NCI-H2081 treated with DMSO at 0.1 percent for 48 hours (cell line): ENCODE measurements at places on chromosomes 13 and 19.

DNA sequence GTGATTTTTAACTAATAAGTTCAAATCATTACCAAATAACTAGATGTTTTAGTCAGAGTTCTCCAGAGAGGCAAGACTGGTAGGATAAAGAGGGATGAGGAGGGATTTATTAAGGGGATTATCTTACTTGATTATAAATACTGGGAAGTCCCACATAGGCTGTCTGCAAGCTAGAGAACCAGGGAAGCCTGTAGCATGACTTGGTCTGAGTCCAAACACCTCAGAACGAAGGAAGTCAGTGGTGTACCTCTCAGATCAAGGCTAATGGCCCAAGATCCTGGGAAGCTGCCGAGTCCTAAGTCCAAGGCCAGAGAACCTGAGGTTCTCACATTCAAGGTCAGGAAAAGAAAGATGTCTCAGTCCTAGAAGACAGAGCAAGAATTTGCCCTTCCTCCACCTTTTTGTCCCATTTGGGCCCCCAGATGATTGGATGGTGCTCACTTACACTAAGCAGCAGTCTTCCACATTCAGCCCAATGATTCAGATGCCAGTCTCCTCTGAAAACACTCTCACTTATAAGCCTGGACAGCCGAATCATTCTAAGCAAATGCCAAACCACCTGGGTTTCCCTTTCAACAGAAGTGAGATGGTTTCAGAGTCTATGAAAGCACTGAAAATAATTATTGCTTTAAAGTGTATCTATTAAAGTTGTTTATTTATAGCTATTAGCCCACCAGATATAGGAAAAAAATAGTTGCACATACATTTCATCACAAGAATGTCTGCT lies 1599.2 kb downstream of the OLFM4 start:
- no peak for DNase-seq

- DNase-seq = no peak
Measured at GRCh38 chr13:54592201-54592600, 1563.6 kb downstream of the OLFM4 start.

GRCh38 chr13:23850134-23850533 lies 39.1 kb downstream of the MIPEP start:
- DNase-seq = no peak

GRCh38 chr19:50897191-50897607 lies 14.0 kb downstream of the KLK4 start:
- DNase-seq = no peak

- no peak for DNase-seq
Measured at GRCh38 chr19:41529484-41530183, 46.3 kb upstream of the CEACAM21 start.

- DNase-seq = no peak
Measured at GRCh38 chr19:51372021-51372648, 319 bp downstream of the NKG7 start.

GRCh38 chr19:36258028-36258875 lies 43.3 kb downstream of the ZNF146 start:
- no peak for DNase-seq

GRCh38 chr19:14978161-14978776 lies 1.4 kb downstream of the SLC1A6 start:
- DNase-seq = no peak

GRCh38 chr13:39786091-39786490 lies 130.6 kb downstream of the COG6 start:
- DNase-seq = no peak

GRCh38 chr13:49368688-49369087 lies 75.2 kb downstream of the CAB39L start:
- no peak for DNase-seq

- no peak for DNase-seq
Measured at GRCh38 chr13:110644892-110645521, 29.7 kb downstream of the NAXD start.

GRCh38 chr13:28136916-28137315 lies 1.4 kb upstream of the PAN3 start:
- DNase-seq = no peak

DNA sequence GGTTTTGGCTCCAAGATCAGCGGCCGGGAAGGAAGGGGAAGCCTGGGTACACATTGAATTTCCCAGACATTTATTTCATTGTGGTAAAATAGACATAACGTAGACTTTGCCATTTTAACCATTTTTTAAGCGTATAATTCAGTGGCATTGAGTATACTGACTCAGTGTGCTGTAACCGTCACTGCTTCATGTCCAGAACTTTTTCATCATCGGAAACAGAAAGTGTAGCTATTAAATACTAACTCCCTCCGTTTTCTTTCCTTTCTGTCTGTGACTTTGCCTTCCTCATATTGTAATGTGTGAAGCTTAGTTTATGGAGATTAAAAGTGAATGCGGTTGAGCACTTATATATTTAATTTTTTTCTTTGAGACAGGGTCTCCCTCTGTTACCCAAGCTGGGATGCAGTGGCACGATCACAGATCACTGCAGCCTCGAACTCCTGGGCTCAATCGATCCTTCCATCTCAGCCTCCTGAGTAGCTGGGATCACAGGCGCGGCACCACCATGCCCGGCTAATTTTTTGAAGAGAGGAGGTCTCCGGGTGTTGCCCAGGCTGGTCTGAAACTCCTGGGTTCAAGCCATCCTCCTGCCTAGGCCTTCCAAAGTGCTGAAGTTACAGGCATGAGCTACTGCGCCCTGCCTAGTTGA lies 1.4 kb downstream of the HNRNPM start:
- DNase-seq = no peak

GRCh38 chr19:15936950-15937349 lies 2.6 kb upstream of the CYP4F11 start:
- no peak for DNase-seq

DNA sequence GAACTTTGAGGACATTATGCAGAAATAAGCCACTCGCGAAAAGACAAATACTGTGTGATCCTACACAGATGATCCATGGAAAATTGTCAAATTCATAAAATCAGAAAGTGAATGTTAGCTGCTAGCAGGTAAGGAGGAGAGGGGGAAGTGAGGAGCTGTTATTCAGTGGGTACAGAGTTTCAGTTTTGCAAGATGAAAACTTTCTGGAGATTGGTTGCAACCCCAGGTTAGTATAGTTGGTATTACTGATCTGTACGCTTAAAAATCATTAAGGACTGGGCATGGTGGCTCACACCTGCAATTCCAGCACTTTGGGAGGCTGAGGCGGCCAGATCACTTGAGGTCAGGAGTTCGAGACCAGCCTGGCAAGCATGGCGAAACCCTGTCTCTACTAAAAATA lies 17.9 kb downstream of the ZNF101 start:
- DNase-seq = no peak

GRCh38 chr19:14459703-14460102 lies 15.5 kb downstream of the PTGER1 start:
- DNase-seq = no peak

DNA sequence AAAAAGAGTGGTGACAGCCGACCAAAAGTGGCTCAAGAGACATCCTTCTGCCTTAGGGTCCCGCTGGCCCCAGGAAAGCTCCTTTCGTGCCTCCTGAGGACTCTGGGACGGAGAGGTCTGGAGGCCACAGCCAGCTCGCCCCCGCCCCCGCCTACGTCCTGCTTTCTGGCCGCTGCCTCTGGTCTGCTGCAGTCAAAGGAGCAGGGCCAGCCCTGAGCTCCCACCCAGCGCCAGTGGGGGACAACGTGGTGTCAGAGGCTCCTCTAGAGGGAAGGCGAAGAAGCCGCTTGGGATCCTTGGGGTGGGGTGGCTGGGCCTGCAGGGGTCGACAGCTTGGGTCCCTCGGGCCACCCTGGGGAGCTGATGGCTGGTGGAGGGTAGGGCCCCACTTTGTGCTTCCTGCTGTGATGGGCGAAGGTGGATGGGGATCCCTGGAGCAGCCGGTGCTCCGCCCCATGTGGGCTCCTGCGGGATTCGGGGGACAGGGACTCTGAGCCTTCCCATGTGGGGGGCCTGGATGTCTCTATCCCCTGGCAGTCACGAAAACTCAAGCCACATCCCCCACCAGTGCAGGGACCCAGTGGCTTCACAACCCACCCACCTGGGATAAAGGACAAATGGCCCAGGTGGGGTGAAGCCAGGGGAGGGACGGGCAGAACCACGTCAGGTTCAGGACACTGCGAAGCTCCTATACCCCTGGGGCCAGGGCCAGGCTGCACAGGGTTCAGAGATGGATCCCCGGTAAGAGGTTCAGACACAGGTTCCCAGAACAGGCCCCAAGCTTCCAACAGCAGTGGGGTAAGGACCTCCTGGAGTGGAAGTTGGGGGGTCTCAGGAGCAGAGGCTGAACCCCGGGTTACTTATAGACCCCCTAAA lies 9.0 kb upstream of the DIRAS1 start:
- DNase-seq = no peak

GRCh38 chr13:32538143-32538620 lies 413 bp downstream of the N4BP2L2 start:
- DNase-seq = no peak

- DNase-seq = no peak
Measured at GRCh38 chr13:29384466-29384865, 211.0 kb downstream of the SLC7A1 start.

GRCh38 chr13:77737583-77738200 lies 40.2 kb downstream of the SLAIN1 start:
- DNase-seq = no peak

DNA sequence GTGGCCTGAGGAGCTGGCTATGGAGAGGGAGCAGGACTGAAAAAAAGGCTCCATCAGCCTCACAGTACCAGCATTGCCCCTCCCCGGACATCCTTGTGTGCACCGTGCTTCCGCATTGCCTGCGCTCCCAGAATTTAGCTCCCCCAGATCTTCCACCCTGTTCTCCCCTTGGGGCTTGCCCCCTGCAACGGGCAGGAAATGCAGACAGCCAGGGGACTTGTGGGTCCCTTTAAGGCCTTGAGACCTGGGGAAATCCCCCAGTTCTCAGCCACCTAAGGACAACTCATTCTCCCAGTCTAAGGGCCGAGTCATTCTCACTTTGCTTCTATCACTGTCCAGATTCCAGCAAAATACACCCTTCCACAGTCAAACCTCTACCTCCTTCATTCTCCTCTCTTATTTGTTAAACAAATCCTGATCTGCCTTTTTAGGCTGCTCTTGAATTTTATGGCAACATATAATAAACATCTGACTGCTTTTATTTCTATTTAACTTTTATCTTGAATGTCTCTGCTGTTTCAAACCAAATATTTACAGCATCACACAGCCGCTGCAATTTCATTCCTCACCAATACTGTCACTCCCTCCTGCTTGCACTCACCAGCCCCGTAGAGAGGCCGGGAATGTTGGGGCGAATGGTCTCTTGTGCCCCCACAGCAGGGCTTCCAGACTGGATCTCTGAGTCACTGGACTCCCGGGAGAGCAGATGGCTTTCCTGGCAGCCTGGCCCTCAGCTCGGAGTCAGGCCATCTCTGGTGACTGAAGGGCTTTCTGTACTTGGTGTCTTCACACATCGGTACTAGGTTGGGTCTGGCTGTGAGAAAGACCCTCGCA lies 221.9 kb downstream of the TSHZ3 start:
- no peak for DNase-seq

DNA sequence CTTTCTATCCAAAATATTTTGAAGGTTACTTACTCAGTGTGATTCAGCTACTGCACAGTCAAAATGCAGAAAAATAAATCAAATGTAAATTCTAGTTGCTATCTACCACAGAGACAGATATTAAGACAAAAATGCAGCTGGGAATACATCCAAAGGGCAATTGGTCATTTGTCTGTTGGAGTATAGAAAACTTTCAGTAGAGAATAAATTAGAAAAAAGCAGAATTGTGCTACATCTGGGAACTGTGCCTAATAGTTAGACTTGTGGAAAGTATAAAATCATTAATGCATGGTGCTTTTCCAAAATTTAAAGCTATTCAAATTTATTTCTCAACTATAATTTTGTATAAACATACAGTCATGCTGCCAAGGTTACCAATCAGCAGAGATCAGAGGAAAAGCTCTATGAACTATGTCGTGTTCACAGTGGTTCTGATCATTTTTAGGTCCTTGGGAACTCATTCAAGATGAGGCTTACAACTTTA lies 1635.8 kb downstream of the PCDH9 start:
- no peak for DNase-seq

DNA sequence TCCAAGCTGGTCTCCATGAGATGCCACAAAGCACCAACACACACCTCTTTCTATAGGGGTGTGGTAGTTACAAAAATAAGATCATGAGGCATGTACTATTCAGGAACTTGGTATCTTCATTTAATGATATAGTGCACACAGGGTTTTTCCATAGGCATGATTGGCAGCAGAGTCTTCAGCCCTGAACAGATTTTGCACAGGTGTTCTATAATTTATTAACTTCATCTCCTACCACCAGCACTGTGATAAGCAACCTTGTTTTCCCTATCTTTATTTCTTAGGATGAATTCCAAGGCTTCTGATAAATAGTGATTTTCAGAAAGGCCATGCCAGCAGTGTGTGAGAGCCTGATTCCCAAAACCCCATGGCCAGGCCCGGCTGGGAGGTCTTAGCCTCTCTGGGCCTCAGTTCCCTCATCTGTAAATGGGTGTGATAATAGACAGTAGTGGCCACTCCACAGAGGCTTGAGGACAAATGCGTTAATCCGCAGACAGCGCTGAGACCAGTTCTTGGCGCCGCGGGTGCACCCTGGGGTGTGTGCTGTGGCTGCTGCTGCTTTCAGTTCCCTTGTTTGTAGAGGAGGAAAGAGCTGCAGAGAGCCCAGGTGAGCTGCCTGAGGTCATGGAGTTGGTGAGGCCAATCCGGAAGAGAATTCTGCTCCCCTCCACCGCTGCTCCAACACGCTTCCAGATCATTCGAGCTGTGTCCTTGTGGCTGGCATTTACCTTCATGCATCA lies 33.1 kb downstream of the DHRS12 start:
- no peak for DNase-seq

DNA sequence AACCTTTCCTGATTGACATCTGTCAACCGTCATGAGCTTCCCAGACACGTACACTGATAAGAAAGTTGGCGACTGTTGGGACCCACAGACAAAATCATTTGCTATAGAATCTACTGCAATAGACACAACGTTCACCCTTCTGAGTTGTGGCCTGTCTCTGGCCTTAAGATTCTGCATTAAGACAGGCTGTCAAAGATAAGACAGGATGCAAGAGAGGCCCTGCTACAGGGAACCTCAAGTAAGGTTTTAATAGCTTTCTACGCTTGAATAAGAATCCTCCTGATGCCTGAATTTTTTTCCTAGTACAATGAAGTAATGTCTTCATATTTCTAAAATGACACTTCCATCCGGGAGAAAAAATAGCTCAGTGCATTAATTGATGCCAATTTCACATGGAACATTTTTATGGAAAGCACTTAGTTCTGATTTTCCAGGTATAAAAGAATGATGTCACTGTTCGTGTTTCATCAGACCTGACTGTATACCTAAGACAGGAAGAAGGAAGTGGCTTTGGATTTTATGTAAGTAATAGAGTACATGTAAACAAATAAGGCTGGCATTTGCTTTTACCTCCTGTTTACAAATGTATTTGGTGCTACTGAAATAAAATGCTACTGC lies 275.2 kb upstream of the GPC6 start:
- DNase-seq = no peak
